Activated CD4-positive, alpha-beta T cell treated with anti-CD3 and anti-CD28 coated beads, Interleukin-2, amount 50 U/mL, for 48 hours (primary cell): ENCODE measurements at places on chromosomes 16 and 17.

GRCh38 chr17:66667090-66667489, 167.8 kb upstream of the CACNG5 start:
- no peak for DNase-seq

DNA sequence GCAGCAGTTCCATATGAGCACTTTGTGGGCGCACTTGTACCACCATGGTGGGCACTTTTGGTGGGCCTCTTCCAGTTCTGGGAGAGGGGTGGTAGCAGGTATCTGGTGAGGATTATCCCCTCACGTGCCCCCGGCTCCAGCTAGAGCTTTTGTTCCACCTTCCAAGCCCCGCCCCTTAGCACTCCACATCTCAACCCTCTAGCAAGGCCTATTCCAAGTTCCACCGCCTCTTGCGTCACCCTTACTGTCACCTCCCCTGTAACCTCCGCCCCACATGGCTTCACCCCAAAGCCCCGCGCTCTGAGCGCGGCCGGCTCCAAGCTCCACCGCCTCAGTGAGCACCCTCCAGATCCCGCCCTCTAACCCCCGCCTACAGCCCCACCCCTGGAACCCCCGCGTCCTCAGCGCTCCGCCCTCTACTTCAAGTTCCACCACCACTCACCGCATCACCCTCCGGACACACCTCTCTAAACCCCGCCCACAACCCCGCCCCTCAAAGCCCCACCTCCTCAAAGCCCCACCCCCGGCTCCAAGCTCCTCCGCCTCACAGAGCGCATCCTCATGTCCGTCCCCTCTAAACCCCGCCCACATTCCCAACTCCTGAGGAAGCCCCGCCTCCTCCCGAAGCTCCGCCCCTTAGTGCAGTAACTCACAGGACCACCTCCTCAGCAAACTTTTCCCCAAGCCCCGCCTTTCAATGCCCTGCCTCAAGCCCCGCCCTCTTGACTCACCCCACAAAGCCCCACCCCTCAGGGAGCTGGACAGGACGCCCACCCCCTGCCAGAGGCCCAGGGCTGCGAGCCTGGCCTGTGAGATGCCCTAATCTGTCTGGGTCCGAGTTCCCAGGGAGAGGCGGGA, 11.1 kb downstream of the SCN4A start:
- peak; percentile 58 for DNase-seq

- DNase-seq, result no peak
These were observed 9.4 kb upstream of the CCDC92B start for GRCh38 chr17:2758870-2759269.

DNA sequence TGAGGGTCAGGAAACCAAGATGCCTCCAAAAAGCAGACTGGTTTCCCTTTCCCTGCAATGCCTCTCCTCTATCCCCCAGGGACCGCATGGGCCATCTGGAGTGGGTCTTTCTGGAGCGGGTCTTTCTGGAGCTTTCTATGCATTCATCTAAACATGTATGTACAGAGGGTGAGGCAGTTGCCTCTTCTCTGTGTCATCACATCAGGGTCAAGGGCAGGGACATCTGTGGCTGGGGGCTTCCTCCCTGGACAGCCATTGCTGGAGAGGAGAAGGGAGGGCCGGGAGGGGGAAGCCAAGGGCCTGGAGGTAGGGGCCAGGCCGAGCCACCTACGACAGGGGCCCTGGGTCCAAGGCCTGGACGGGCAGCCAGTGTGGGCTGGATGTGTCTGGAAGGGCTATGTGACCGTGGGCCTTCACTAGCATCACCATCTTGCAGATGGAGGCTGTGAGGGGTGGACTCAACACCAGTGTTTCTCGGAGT, 840 bp downstream of the ADCY7 start:
- no peak for DNase-seq

- no peak for DNase-seq
These were observed 53.2 kb downstream of the NDEL1 start for GRCh38 chr17:8488901-8489300.

- no peak for DNase-seq
These were observed 536.7 kb upstream of the HSBP1 start for GRCh38 chr16:83271123-83271522.

- no peak for DNase-seq
These were observed 6.2 kb downstream of the LPCAT2 start for GRCh38 chr16:55515111-55515510.

GRCh38 chr17:79231766-79232287, 157.2 kb downstream of the ENGASE start:
- no peak for DNase-seq

DNA sequence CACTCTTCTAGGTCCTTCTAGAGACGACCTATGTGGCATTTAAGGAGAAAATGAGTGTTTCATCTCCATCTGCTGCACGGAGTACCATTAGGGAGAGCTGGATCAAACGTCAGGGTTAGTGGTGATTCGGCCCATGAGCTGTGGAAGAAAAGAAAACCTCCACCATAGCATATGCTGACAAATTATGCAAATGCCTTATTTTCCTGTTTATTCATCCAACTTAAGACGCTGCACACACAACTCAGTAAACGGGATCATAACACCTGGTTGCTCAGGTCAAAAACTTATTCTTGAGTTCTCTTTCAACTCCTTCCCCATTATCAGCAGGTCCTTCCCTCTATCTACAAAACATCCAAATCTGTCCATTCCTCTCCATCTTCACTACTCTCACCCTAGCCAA, 1.3 kb upstream of the MOSMO start:
- DNase-seq, result no peak

DNA sequence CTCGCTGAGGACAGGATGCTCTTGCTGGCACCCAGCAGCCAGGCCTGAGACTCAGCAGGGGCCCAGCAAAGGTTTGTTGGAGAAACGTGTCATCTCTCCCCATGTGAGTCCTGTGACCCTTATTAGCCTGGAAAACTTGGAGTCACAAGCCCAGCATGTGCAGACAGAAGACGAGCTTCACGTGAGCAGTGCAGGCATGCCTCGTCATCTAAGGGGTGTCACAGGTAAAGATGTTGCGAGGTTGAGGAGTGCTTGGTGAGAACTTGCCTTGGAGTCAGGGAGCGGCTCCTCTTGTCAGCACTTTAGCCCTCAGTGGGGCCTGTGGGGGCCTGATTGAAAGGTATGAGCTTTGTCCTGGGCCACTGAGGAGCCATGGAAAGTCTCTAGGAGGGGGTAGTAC, 2.1 kb upstream of the CTRL start:
- DNase-seq, result no peak

- no peak for DNase-seq
These were observed 114.4 kb downstream of the SEC14L1 start for GRCh38 chr17:77254951-77255825.

- no peak for DNase-seq
These were observed 74.8 kb downstream of the SLC39A11 start for GRCh38 chr17:73017658-73018057.

- DNase-seq, result peak; percentile 28
These were observed 42.5 kb downstream of the MYH3 start for GRCh38 chr17:10614536-10615155.

GRCh38 chr17:28204751-28205150, 114.2 kb upstream of the TMEM97 start:
- no peak for DNase-seq

DNA sequence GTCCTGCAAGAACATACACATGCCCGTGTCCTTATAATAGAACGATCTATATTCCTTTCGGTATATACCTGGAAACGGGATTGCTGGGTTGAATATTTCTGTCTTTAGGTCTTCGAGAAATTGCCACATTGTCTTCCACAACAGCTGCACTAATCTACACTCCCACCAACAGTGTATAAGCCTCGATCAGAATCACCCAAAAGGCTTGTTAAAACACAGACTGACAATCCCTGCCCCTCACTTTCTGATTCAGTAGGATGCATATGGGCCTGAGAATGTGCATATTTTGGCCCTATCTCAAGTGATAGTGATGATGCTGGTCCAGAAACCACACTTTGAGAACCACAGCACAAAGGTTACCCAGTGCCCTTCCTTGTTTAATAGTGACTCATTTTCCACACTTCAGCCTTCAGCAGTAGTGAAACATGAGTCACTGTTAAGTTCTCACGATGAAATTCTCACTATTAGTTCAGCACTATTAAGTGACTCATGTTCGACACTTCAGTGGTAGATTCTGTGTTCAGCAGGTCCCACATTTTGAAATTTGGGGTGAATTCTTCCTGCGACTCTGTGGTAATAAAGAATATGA, 215.6 kb downstream of the GRIN2A start:
- DNase-seq, result no peak

- DNase-seq, result no peak
These were observed 7.8 kb downstream of the TTYH2 start for GRCh38 chr17:74220946-74221818.

DNA sequence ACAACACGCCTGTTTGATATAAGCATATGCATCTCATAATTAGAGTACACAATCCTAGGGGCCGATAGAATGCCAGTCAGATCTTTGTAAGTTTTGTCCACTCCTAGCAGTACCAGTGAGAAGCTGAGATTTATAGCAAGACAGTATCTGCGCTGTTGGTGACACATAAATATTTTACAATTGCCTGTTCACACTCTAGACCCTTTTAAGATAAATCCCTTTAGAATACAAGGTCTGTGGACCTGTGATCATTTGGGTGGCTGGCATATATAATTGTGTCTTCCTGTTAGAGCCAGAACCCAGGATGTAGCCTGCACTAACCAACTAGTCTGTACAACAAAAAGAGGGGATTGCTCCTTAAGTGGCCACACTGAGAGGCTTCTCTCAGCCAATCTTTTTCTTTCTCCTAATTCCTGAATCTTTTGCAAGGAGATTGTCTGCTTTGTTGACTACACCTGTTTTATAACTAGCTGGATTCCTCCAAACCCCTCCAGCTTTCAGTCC, 74.7 kb downstream of the WIPI1 start:
- DNase-seq, result no peak

DNA sequence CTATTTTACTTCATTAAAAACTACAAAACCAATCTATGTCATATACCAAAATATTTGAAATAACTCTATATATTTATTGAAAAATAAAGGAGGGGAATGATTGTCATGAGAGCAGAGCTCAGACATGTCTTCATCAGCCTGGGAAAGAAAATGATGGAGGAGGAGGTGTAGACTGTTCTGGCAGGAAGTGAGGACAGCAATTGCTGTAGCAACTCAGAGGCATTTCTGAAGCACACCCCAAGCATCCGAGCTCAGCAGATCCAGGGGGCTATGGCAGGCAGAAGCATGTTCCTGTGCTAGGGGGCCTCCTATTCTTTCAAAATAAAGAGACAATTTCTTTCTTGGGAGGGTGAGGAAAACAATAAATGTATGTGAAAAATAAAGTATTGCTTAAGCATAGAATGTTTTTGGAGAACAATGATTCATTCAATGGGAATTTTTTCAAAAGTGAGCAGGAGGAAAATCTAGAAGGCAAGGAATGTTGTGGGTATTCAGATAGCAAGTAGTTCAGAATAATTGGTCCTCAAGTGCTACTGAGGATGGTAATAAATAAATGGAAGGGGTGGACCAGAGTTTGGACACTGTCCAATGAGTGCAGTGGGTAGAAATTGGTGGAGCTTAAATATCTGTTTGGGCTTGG, 383.4 kb downstream of the CDH11 start:
- DNase-seq, result no peak

- no peak for DNase-seq
These were observed 1179.5 kb upstream of the GOT2 start for GRCh38 chr16:59913666-59914065.

DNA sequence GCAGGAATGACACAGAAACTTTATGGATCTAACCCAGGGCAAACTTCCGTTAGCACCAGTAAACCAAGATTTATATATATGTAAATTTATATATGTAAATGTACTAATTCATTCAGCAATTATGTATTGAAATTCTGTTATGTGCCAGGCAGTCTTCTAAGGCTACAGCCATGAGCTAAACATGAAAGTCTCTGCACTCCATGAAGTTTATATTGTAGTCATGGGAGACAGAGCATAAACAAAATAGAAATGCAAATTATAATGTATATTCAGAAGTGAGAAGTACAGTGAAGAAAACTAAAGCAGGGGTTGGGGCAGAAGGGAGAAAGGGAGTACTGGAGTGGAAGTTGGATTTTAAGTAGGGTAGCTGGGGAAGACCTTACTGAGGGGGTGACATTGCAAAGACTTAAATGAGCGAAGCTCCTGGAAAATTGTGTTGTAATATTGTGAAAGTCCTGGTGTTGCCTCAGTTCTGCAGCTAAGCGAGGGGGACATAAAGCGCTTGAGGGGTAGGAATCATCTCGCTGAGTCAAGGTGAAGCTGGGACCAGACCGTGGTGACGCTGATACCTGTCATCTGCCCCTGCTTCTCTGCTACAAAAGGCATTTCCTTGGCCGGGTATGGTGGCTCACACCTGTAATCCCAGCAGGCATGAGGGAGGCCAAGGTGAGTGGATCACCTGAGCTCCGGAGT, 64.8 kb downstream of the YPEL2 start:
- DNase-seq, result no peak

DNA sequence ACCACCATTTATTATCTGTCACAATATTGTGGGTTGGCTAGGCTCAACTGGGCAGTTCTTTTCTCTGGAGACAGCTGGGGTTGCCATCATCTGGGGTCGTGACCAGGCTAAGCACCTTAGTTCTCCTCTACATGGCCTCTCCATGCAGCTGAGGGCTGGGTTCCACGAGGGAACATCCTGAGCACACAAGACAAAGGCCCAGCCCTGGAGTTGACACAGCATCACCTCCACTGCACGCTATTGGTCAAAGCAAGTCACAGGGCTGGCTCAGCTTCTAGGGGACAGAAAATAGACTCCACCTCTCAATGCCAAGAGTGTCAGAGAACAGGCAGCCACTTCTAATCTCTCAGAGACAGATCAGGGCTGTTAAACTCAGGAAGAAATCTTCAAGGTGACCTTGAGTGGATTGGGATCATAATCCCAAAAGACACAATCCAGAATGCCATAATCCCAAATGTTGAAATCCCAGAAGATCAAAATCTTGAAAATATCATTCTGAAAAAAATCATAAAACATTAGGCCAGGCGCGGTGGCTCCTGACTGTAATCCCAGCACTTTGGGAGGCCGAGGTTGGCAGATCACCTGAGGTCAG, 13.0 kb upstream of the USP10 start:
- DNase-seq, result no peak

- peak; percentile 72 for DNase-seq
These were observed 136.9 kb downstream of the KCNJ12 start for GRCh38 chr17:21513012-21513570.

GRCh38 chr17:27546624-27547300, 84.2 kb upstream of the LGALS9 start:
- DNase-seq, result no peak

- DNase-seq, result peak; percentile 16
These were observed 5.0 kb downstream of the IGFBP4 start for GRCh38 chr17:40448213-40448638.

- no peak for DNase-seq
These were observed 381 bp downstream of the CTNS start for GRCh38 chr17:3636908-3637373.

DNA sequence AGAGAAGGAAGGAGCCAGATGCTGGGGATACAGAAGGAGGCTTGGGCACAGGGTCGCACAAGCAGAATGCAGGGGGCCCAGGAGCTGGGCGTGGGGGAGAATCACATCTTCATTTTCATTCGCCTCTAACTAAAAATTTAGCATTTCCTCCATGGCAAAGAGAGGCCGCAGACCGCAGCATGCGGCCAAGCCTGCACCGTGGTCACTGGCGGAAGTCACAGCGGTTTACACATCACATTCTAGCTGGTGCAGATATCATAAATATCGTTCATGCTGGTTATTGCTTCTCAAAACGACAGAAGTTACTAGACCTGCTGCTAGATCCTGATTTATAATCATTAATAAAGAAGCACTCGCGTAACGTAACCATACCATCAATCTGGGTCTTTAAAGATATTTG, 162.0 kb downstream of the NTN1 start:
- no peak for DNase-seq

- DNase-seq, result no peak
These were observed 31.6 kb downstream of the CYB5D2 start for GRCh38 chr17:4174556-4174955.

- DNase-seq, result no peak
These were observed 6.2 kb downstream of the SPATA2L start for GRCh38 chr16:89695086-89695874.
